ENCODE measurements at places on chromosomes 7 and 10.

GRCh38 chr7:2958416-2959102 lies 85.1 kb downstream of the CARD11 start:
- H3K36me3 ChIP-seq = no peaks in the 10 kb centered on the region
- DNase-seq = no peak
- H3K27ac ChIP-seq = no peak overlapping the region

DNA sequence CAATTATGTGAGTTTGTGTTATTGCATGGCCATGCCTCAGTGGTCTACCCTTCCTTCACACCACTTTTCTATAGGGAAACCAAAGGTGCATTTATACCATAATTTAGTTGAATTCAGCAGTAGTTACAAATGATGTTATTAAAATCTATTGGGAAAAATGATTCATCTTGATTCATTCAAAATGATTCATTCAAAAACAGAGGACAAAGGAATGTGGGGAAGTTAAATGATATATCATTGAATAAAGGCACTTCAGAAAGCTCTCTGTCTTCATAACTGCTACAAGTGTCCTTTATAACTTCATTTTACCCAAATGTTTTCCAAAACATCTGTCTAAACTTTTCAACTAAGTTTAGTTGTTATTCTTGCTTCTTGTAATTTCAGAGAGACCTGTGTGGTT lies 722.9 kb downstream of the GRM8 start:
- H3K27me3 ChIP-seq = no peaks in the 10 kb centered on the region
- no peak overlapping the region for H3K27ac ChIP-seq
- H3K4me1 ChIP-seq = no peaks in the 10 kb centered on the region
- no peak for DNase-seq
- no peak overlapping the region for H3K4me3 ChIP-seq
- H3K36me3 ChIP-seq = no peaks in the 10 kb centered on the region

DNA sequence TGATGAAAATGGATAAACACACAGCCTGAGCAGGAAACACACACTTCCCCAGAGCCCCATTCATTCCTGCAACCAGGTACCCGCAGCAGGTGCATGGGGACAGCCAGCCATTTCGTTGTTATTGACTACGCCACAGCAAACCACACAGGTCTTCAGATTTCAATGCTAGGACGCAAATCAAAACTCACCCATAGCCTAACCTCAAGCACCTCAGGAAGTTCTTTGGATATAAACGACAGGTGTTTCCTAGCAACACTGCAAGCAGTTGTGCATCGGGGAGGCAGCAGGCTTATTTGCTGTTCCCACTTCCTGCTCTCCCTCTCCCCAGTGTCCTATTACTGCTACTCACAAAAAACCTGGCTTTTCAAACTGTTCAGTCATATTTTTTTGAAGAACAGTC lies 176.5 kb upstream of the FRMD4A start:
- H3K27ac ChIP-seq = no peak overlapping the region
- no peak overlapping the region for H3K4me3 ChIP-seq
- H3K4me1 ChIP-seq = no peaks in the 10 kb centered on the region
- no peak for DNase-seq
- no peaks in the 10 kb centered on the region for H3K36me3 ChIP-seq

DNA sequence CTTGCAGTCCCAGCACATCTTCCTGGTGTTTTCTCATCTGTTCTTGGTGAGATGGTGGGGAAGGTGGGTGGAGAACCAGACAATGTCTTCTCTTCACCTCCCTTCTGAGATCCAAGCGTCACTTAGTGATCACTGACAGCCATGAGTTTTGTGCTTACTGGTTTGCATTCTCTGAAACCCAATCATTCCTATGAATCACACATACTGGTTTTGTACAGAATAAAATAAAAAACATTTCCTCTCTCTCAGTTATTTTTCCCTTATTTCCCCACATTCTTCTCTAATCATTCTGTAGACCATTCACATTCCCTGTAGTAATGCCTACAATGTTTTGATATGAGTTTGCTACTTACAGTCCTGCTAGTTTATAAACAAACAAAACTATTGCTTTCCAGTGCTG lies 143.8 kb upstream of the SLC13A1 start:
- no peak overlapping the region for H3K4me3 ChIP-seq
- no peaks in the 10 kb centered on the region for H3K36me3 ChIP-seq
- no peak overlapping the region for H3K27ac ChIP-seq
- DNase-seq = no peak
- no peaks in the 10 kb centered on the region for H3K4me1 ChIP-seq

- H3K4me3 ChIP-seq = no peak overlapping the region
- H3K27ac ChIP-seq = no peak overlapping the region
- peaks cover 4% of the 10 kb centered on the region for H3K36me3 ChIP-seq
Observed at GRCh38 chr10:16812676-16813075, 4.5 kb downstream of the RSU1 start.

DNA sequence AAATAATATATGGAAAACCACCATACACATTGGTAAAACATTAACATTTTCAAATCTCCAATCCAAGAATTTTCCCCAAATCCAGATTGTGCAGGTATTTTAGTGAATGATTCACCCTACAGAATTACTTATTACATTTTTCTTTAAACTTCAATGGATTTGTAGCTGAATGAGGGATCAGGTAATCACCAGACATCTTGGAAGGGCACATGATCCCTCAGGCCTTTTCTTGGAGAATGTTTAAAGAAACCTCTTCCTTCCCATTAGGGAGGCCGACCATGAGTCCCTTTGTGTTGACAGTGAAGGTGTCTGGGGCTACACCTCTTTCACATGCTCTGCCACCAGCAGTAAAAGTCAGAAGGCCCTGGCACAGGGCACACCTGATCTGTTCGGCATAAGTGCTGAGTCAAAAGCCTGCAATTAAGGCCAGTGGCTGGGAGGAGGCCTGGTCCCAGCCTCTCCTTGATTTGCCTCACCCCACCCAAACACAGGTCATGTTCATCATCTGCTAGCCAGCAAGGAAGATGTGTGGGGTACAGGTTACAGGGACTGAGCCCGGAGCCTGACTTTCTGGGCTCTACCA lies 207.7 kb downstream of the SNX10 start:
- H3K4me1 ChIP-seq = peaks cover 6% of the 10 kb centered on the region
- no peaks in the 10 kb centered on the region for H3K36me3 ChIP-seq
- no peak overlapping the region for H3K4me3 ChIP-seq
- DNase-seq = no peak
- no peak overlapping the region for H3K27ac ChIP-seq

DNA sequence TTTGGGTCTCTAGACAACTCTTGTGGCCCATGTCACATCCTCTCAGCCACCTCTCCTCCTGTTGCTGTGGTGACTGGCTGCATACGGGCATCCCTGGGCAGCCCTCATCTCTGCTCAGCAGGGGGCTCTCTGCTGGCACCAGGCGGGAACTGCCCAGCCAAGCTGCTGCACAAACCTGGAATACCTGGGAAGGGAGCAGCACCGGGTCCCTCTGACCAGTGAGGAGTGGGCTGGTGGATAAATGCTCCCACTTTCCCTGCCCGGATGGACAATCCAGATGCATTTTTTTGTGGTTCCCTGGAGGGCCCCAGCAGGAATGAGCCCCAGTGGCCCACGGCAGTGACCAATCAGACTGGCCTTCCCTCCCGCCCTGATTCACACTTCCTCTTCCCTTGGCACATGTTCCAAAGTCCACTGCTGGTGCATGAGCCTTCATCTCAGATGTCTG lies 21.9 kb downstream of the GRID1 start:
- no peak overlapping the region for H3K4me3 ChIP-seq
- no peak for DNase-seq
- no peaks in the 10 kb centered on the region for H3K27me3 ChIP-seq
- H3K36me3 ChIP-seq = no peaks in the 10 kb centered on the region
- no peak overlapping the region for H3K27ac ChIP-seq

DNA sequence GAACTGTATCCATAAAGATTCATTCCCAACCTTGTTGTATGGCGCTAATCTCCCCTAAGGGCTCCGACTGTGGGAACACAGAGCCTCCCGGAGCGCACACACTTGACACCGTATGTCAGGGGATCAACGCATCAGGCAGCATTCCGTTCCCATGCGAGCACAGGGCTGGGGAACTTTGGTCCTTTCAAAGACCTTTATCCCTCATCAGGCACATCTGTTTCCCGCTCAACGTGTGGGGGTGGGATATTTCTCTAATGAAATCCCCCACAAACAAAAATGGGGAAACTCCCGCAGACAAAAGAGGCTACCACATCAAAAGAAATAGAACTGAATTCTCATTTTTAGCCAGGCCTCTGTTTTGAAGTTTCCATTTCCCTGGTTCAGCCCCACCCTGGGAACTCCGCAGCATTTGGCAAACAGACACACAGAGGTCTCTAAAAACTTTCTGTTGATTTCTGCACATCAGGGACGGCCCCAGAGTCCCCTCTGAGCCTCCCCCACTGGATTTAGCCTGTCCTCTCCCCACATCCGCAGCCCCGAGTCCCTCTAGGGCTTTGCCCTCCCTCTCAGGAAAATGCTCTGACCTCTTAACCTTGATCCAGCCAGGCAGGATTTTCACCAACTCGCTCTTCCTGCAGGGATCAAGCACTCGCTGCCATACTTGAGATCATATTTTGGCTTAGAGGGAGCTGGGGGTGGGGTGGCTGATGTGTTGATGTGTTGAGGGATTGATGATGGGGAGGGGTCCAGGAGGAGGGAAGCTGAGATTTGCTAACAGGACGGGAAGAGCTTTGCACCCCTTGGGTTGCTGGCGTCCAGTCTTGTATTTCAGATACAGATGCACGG lies 6.6 kb downstream of the CPA5 start:
- no peaks in the 10 kb centered on the region for H3K27me3 ChIP-seq
- DNase-seq = no peak
- peak overlapping the region; percentile 72 for H3K27ac ChIP-seq

DNA sequence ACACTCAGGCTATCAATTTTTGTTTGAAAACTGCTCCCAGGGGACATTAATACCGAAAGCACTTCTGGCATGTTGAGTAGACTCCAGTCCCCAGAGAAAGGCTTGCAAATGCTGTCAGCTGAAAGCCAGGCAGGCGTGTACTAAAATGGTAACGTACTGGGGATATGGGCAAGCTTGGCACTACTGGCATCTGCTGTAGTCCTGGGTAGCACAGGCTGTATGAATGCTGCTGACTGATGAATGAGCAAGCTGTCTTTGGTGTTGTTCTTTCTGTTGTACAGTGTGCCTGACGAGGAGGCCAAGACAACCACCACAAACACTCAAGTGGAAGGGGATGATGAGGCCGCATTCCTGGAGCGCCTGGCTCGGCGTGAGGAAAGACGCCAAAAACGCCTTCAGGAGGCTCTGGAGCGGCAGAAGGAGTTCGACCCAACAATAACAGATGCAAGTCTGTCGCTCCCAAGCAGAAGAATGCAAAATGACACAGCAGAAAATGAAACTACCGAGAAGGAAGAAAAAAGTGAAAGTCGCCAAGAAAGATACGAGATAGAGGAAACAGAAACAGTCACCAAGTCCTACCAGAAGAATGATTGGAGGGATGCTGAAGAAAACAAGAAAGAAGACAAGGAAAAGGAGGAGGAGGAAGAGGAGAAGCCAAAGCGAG lies 53.5 kb upstream of the AGBL3 start:
- no peak for DNase-seq
- H3K27me3 ChIP-seq = no peaks in the 10 kb centered on the region
- no peaks in the 10 kb centered on the region for H3K4me1 ChIP-seq
- no peak overlapping the region for H3K4me3 ChIP-seq

DNA sequence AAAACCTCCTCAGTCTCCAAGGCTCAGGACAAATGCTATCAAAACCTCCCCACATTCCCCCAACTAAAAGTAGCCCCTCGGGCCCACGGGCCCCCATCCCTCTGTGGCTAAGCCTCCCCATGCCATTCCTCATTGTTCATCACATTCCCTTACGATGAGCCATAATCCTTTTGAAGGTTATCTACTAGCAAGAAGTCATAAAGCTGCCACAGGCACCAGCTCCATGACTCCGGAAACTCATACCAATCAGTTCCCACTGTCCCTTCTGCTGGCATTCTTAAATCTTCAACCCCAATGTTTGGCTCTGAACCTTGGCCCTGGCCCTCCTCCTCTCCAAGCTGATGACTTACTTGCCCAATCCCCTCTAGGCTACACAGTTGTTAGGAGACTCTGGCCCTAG lies 19.4 kb upstream of the TM9SF3 start:
- DNase-seq = no peak
- H3K4me1 ChIP-seq = peaks cover 4% of the 10 kb centered on the region
- no peak overlapping the region for H3K27ac ChIP-seq
- no peaks in the 10 kb centered on the region for H3K27me3 ChIP-seq
- no peak overlapping the region for H3K4me3 ChIP-seq

DNA sequence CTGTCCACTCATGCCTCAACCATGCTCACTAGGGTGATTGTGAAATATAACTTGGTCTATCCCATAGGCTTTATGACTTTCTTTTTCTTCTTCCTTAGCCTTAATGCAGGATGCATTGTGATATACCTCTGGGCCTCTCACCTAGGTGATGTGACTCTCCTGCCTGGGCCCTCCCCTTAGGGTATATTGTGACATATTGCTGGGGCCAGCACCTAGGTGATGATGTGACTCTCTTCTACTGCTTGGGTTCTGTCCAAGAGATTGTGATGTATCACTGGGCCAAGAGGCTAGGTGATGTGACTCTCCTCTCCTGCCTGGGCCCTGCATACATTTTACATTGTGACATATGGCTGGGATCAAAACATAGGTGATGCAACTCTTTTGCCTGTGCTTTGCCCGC lies 14.7 kb upstream of the ZNF107 start:
- H3K27me3 ChIP-seq = no peaks in the 10 kb centered on the region
- no peaks in the 10 kb centered on the region for H3K36me3 ChIP-seq
- no peaks in the 10 kb centered on the region for H3K4me1 ChIP-seq
- H3K4me3 ChIP-seq = no peak overlapping the region
- no peak for DNase-seq

- no peak overlapping the region for H3K4me3 ChIP-seq
- DNase-seq = no peak
- no peaks in the 10 kb centered on the region for H3K27me3 ChIP-seq
- H3K36me3 ChIP-seq = no peaks in the 10 kb centered on the region
Observed at GRCh38 chr10:103673606-103674005, 180.1 kb downstream of the NEURL1 start.

- H3K4me3 ChIP-seq = no peak overlapping the region
- no peak for DNase-seq
- no peak overlapping the region for H3K27ac ChIP-seq
- no peaks in the 10 kb centered on the region for H3K27me3 ChIP-seq
- H3K4me1 ChIP-seq = peaks cover 28% of the 10 kb centered on the region
- peaks cover 53% of the 10 kb centered on the region for H3K36me3 ChIP-seq
Observed at GRCh38 chr7:107179326-107180164, 10.7 kb downstream of the HBP1 start.

DNA sequence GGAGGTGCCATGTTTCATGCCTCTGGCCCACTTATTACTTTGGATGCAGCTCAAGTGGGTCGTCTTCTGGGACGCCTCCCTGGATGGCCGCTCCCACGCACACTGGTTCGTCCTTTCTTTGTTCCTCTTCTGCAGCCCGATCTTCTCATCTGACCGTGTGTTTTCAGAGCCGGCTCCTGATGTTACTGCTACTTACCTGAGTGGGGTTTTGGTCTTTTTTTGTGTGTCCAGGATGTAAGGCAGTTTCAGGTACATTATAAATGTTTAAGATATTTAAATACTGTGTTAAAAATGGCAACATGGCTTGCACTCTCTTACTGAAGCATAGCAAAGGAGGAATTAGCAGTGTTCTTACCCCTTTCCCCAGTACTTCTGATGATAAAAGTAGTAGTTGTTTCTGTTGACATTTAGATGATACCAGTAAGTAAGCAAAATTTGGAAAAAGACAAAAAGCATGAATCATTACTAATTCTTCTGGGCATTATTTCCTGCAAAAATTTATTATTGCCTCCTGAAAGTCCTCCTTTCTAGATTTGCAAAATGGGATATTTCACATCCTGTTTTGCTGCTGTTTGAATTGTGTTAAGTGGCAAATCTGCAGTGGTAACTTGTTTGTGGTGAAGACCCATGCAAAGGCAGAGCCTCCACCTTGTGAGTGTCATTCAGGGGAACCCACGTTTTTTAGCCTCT lies 59.4 kb downstream of the SHH start:
- H3K36me3 ChIP-seq = no peaks in the 10 kb centered on the region
- DNase-seq = no peak

All from esophagus squamous epithelium (tissue), 5 donors.